Bronchial epithelial cell (primary cell): ENCODE measurements at places on chromosomes 1 and 21. TPM values are rescaled to one million over a fixed set of nuclear protein-coding genes. Genes with fewer than 3 reads are reported as not detected.

Gene PRDM2
- 7.1 and 7.6 TPM in 2 replicates for total RNA-seq

Gene OR2T33
- not detected in 2 replicates for total RNA-seq

Gene SELE
- not detected in 2 replicates for total RNA-seq

Gene FLG2
- under 0.01 TPM in 2 replicates for total RNA-seq

Gene INSRR
- total RNA-seq: not detected in 2 replicates

Gene FMN2
- total RNA-seq: under 0.01 TPM in 1 of 2 replicates, not detected in the other

Gene CD34
- 0.13 TPM in 1 of 2 replicates, not detected in the other for total RNA-seq

Gene LPAR3
- total RNA-seq: 37.1 and 104 TPM in 2 replicates

Gene ACADM
- 13.7 TPM in 2 replicates for total RNA-seq

Gene NPHS2
- total RNA-seq: not detected in 2 replicates

Gene CIART
- total RNA-seq: 2.9 and 6.4 TPM in 2 replicates

Gene DYRK3
- total RNA-seq: 51.0 and 58.2 TPM in 2 replicates

Gene GPR153
- total RNA-seq: 16.5 and 44.2 TPM in 2 replicates

Gene TCHHL1
- total RNA-seq: not detected in 2 replicates

Gene BCAR3
- total RNA-seq: 26.2 and 69.5 TPM in 2 replicates

Gene KIF21B
- total RNA-seq: 4.2 and 5.6 TPM in 2 replicates

Gene MPZ
- total RNA-seq: under 0.01 and 0.13 TPM in 2 replicates

Gene PRAMEF12
- not detected in 2 replicates for total RNA-seq

Gene IGSF9
- 6.3 and 16.8 TPM in 2 replicates for total RNA-seq

Gene TTLL7
- total RNA-seq: 0.79 and 1.2 TPM in 2 replicates

Gene LCE1C
- 0.26 TPM in 1 of 2 replicates, not detected in the other for total RNA-seq

Gene LCK
- total RNA-seq: 0.26 TPM in 1 of 2 replicates, not detected in the other

Gene SAMSN1
- total RNA-seq: under 0.01 TPM in 1 of 2 replicates, not detected in the other

Gene TFF3
- total RNA-seq: 0.26 and 0.64 TPM in 2 replicates

Gene TNNI3K
- 1.3 TPM in 2 replicates for total RNA-seq

Gene SLFNL1
- total RNA-seq: under 0.01 and 0.26 TPM in 2 replicates

Gene PLA2G2C
- total RNA-seq: not detected in 2 replicates

Gene ATP6V0B
- 220 and 241 TPM in 2 replicates for total RNA-seq

Gene FCRLB
- total RNA-seq: 0.26 and 1.0 TPM in 2 replicates

Gene APOBEC4
- not detected in 2 replicates for total RNA-seq

Gene NUP210L
- under 0.01 and 0.13 TPM in 2 replicates for total RNA-seq

Gene TAS1R1
- not detected in 2 replicates for total RNA-seq

Gene DNM3
- 0.64 and 1.3 TPM in 2 replicates for total RNA-seq

Gene TIE1
- total RNA-seq: 0.53 TPM in 1 of 2 replicates, not detected in the other
